ENCODE measurements at places on chromosomes 16 and 17. TPM values are rescaled to one million over a fixed set of nuclear protein-coding genes. Genes with fewer than 3 reads are reported as not detected.

KRTAP1-1 gene
- total RNA-seq = not detected

KRT33A gene
- total RNA-seq = not detected

GRCh38 chr17:2302778-2303203 lies 794 bp downstream of the SMG6 start:
- no peak for DNase-seq

PDILT gene
- not detected for total RNA-seq

CTRB1 gene
- not detected for total RNA-seq

DNA sequence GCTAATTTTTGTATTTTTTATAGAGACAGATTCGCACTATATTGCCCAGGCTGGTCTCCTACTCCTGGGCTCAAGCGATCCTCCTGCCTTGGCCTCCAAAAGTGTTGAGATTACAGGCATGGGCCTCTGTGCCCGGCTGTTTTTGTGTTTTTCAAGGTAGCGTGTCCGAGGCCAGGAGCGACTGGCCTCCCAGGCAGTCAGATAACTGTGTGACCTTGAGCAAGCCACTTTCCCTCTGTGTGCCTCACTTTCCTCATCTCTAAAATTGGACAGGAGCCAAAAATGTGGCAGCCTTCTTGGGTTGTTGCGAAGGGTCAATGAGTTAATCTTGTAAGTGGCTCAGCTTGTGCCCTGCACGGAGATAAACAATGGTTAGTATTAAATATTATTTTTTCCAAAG lies 2.4 kb downstream of the ABCC1 start:
- DNase-seq = no peak

DNA sequence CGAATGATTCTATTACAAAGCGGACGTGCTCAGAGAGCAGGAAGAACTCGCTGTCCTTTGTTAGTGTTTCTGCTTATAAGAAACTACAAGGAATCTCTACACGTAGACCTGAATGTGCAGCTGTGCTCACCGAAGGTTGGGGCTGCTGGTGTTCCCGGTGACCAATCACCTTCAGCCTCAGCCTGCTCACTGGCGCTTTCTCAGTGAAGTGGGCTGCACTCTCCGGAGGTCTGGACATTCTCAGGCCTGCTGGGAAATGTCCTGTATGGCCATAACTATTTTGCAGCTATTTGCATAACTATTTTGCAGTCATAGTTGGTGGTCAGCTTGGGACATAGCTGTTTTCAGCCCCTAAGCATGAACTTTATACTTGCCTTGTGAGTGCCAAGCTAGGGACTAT lies 9.7 kb upstream of the CIAO3 start:
- DNase-seq = no peak

GRCh38 chr16:55077266-55077665 lies 146.6 kb downstream of the IRX5 start:
- DNase-seq = no peak

GRCh38 chr17:13690806-13691205 lies 89.1 kb upstream of the HS3ST3A1 start:
- no peak for DNase-seq
